Stimulated activated CD8-positive, alpha-beta memory T cell treated with anti-CD3 and anti-CD28 coated beads, Interleukin-2, amount 100 ng/mL, for 1 hour (primary cell): ENCODE measurements at places on chromosomes 4 and X.

- no peak for DNase-seq
Measured at GRCh38 chr4:26242451-26242850, 78.4 kb upstream of the RBPJ start.

DNA sequence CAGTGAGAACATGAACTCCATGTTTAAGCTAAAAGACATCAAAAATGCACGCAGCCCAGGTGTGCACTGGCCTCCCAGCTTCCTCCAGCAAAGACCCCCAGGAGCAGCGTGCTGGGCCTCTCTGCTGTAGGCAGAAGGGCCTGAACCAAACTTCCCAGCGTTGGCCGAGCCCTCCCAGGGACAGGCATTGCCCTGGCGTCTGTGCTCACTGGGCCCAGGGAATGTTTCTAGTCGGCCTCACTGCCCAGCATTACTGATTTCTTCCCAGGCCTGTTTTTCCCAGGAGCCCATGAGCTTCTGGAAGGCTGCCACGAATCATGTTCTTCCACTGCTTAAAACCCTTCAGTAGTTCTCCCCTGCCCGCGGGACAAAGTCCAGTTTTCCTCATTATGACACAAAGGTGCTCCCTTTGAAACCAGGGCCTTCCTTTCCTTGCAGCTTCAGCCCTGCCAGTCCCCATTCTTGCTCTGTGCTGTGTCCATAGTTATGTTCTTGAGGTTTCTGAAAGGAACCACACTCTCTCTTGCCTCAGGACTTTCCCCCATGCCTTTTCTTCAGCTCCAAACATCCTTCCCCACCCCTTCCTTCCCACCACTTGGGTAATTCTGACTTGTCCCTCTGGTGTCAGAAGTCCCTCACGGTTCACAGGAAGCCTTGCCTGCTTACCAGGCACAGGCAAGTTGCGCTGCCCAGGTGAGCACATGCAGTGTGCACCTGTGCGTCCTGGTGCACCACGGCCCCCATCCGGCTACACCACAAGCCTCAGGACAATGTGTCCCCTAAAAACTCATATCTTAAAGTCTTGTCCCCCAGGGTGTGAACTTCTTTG, 93.4 kb upstream of the ENPP6 start:
- no peak for DNase-seq

DNA sequence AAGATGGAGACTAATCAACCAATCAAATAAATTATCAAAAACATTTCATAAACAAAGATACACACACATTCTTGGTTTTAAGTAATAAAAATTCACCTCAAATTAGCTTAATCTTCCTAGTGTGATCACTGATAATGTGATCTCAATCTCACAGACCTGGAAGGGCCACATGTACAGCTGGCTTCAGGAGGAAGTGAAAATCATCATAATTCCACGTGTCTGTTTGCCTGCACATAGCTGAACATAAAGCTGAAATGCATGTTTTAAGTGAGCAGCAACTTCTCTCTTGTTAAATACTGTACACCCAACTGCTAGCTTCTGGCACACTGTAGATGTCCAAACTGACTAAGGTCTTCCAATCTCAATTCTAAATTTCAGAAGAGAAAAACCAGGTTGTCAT, 53.8 kb downstream of the ARHGAP6 start:
- no peak for DNase-seq

- DNase-seq, result no peak
Measured at GRCh38 chrX:86263526-86263925, 115.3 kb downstream of the DACH2 start.

GRCh38 chr4:182215148-182215547, 28.1 kb upstream of the TENM3 start:
- no peak for DNase-seq
